ENCODE measurements at places on chromosomes 4 and X.

DNA sequence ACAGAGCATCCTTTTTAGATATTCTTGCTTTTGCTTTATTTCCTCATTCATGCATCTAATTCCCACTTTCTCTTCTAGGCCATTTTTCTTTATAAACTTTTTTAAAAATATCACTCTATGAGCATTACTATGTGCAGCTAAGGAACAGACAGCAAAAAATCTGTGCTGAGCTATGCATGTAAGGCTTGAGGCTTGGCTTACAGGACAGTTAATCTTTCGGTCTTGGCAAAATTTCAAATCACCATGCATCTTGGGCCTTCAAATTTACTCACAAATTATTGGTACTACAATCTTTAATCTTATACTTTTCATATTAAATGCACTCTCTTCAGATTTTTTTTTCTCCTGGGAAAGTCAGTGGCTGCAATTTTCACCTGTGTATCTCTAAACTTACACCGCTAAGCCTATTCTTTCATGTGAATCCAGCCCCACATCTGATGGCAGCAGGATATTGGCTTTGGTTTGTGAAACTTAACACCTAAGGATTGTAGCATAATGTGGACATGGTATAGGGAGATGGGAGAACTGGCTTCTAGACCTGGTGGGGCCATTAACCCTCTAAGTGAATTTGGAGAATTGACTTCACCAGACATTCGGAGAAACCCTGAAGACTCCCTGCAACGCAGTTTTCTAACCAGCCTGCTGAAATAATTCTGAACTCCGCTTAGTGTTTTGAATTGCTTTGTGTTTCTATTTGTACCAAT, 278.3 kb downstream of the SPRY1 start:
- no peak for DNase-seq

DNA sequence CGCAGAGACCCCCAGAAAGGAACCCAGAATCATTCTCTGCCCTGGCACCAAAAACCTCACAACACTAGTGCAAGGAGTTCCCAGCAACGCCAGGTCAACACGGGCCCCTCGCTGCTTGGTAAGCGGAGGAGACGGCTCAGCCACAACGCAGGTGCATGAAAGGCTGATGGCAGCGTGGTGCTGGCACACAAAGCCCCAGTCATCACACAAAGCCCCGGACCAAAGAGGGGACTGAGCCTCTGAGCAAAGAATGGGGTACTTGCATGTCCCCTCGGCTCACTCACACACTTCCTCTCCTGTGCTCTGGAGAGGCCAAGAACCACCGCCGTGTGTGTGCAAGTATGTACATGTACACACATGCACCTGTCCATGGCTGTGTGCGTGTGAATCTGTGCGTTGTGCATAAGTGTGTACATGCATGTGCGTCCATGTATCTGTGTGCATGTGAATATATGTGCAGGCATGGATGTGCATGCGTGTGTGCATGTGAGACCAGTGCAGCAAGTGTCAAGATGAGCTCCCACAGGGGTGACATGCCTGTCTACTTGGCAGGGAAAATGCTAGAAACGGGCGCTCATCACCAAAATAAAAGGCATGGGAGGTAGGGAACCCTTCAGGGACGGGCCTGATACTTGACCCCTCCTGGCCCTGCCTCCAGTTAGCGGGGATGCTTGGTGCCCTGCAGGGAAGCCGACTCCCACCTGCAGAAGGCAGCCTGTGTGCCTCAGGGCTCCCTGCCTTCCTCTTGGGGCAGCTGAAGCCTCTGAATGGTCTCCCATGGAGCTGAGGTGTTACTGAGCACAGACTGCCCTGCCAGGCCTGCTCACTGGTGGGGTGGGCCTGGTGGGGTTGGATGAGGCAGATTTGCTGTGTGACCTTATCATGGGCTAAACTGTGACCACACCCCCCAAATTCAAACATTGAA, 60.4 kb downstream of the ZFYVE28 start:
- DNase-seq: no peak

- DNase-seq: no peak
Measured at GRCh38 chrX:54945224-54945623, 24.6 kb downstream of the TRO start.

GRCh38 chr4:69096111-69096656, at the start of gene UGT2B7:
Gene UGT2B7 (plus strand): TSS chr4:69096474. CDS start chr4:69096521, 47 bp downstream.
- DNase-seq: no peak

GRCh38 chr4:4922441-4922840, 63.0 kb downstream of the MSX1 start:
- DNase-seq: no peak
